Motor neuron (in vitro differentiated cells): ENCODE measurements at places on chromosomes 16 and 17. TPM values are rescaled to one million over a fixed set of nuclear protein-coding genes. Genes with fewer than 3 reads are reported as not detected.
A peak's percentile ranks its signal among the peaks of the same experiment; 100 is the strongest.

The KLHL10 gene
- total RNA-seq = 0.20 and 0.27 TPM in 2 replicates

DNA sequence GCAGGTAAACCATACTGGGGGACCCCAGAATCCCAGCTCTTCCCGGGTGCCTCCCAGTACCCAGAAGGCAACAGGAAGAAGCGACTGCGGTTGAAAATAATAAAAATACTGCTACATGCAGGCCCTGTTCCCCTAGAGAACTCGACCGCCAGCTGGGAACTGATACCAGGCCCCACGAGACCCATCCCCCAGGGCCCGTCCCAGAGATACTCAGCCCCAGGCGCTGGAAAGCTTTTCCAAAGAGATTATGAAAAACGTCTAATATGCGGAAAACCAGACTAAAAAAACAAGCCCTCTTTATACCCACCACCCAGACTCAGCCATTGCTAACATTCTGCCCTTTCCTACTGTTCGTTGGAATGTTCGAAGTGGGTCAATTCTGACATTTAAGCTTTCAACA lies 12.9 kb upstream of the MEAK7 start:
- ATAC-seq = no peak

DNA sequence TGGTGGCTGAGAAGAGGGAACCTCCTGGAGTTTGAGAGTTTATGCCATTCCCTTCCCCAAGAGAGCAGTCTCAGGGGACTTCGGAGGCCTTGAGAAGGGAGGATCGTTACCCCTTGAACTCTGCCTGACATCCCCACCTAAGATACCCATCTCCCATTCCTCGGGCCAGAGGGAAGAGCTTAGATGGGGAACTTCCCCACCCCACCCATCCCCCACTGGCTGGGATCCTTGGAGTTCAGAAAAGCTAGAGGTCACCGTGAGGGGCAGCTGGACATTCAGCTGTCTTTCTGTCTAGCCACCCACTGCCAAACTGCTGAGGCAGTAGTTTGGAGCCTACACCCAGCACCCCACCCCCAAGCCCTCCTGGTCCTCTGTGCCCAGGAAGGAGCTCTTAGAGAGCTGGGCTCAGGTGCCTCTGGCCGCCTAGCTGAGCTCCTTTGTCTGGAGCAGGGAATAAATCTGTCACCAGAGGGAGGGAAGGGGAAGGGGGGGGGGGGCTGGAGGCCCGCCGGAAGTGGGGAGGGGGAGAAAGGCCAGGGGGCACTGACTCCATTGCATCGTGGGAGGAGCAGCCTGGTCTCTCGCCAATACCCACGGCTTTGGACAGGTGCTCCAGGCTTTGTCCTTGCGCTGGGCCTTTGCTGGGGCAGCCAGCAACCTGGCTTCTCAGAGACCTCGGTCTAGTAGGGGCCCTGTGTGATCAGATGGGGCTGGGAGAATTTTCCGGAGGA lies 1.0 kb downstream of the HSD11B2 start:
- no peak for ATAC-seq

- peak; percentile 0 for ATAC-seq
Measured at GRCh38 chr17:15947976-15948752, 3.2 kb downstream of the ADORA2B start.
